ENCODE measurements at places on chromosomes 5 and 9.

GRCh38 chr5:6728011-6728794, 15.0 kb downstream of the TENT4A start:
- DNase-seq = no peak

GRCh38 chr9:97293207-97293721, 14.2 kb upstream of the CCDC180 start:
- peak; percentile 41 for DNase-seq

DNA sequence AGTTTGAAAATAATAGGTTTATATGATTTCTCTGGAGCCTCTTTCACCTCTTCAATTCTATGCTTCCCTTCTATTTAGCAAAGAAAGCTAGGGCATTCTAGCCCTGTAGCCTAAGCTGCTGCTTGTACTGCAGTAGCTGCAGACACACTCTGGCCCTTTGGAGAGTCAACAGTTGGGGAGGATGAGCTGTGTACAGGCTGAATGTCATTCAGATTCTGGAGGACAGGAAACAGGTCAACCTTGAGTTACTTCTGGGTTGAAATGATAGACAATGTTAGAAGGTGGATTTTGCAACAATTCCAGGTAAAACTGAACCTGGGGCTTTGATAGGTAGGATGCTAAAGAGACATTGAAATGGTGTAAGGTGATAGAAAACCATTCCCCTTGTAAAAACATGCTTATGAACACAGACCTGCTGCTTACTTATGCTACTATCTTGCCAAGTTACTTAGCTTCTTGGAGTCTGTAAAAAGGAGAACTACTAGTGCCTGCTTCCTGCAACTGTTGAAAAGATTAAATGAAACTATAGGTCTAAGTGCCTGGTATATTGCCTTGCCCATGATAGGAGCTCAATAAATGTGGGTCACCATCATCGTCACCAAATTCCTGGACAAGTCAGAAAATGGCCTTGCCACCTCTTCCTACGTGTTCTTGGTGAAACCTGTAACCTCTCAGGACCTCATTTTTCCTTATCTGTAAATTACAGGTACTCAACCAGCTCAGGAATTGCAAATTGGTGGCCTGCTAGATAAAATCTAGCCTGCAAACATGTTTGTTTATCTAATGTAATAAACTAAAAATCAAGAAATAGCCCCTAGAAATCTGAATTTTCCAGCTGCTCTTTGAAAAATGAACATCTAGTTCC, 83.7 kb downstream of the GALNT10 start:
- no peak for DNase-seq

GRCh38 chr9:86764671-86765343, 182.5 kb downstream of the GAS1 start:
- DNase-seq = no peak

GRCh38 chr5:179806250-179807048, at the start of gene MGAT4B:
Gene MGAT4B, minus strand, starts transcription at chr5:179806866. Its CDS starts 283 bp downstream, at chr5:179806583.
- peak; percentile 89 for DNase-seq

- DNase-seq = no peak
Measured at GRCh38 chr5:79151942-79152671, 40.5 kb downstream of the BHMT start.

GRCh38 chr9:129584136-129584535, 36.8 kb downstream of the C9orf50 start:
- peak; percentile 77 for DNase-seq

- DNase-seq = no peak
Measured at GRCh38 chr5:68406767-68407241, 191.2 kb downstream of the PIK3R1 start.

- no peak for DNase-seq
Measured at GRCh38 chr5:132110930-132111329, 37.3 kb downstream of the CSF2 start.

- no peak for DNase-seq
Measured at GRCh38 chr5:156400231-156400986, 73.4 kb downstream of the SGCD start.

DNA sequence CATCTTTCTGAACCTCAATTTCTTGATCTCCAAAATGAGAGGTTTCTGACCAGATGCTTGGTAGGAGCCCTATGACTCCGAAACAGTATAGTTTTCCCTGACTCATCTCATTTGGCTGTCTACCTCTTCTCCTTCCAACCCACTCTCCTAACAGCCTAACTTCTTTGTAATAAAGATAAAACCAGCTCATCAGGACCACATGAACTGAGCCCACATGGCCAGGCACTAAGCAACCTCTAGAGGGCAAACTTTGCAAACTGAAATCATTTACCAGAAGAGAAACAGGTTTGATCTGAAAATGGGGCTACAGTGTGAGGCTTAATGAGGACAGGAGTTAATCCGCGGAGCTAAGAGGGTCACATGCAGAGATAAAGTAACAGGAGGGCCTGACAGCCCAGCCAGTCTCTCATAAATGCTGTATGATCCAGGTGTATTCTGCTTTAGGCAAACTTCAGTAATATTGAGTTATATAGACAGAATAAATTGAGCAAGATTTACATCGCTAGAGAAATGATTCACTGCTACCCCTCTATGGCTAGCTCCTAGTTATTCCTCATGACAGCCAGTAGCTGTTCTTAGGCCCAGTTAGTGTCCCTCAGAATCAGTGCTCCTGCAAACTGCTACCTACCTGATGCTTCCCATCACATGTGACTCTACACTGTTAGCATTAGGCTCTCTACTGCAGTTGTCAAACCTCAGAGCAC, 64.6 kb downstream of the ABCA1 start:
- peak; percentile 34 for DNase-seq

DNA sequence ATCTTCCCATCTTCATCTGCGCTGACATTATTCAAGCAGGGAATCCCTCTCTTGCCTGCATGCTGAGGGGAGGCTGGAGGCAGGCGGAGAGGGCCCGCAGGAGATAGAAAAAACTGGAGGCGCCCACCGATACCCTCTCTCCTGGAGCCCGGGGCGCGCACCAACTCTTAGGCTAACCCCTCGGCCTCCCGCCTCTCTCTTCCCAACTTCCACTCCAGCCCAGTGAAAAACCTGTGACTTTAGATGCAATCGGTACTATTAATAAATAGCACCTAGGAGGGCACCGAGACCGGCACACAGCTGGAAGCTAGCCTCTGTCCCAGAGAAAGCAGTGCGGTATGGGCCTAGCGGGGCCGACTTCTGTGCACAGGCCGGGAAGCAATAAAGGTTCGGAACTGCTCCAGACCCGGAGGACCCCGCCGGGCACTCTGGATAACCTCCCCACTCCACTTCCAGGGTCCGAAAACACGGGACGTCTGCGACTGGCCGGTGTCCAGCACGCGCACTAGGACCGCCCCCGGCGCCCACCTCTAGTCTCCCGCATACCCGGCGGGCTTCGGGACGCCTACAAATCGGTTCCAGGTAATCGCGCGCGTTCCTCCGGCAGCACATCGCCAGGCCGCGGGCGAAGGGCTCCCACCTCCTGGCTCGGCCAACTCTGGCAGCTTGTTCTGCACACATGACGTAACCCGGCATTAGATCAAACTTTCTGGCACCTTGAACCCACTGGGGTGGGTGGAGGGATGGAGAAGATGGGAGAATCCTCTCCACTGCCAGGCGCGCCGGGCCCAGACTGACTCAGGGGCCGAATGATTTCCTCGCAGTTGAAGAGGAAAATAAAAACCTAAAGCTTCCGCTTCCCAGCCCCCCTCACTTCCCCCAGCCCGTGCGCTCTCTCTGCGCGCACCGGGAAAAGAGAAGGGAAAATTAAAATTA, 1.4 kb downstream of the EFNA5 start:
- DNase-seq = peak; percentile 25

- DNase-seq = no peak
Measured at GRCh38 chr5:181190711-181191525, 14.1 kb downstream of the TRIM7 start.

DNA sequence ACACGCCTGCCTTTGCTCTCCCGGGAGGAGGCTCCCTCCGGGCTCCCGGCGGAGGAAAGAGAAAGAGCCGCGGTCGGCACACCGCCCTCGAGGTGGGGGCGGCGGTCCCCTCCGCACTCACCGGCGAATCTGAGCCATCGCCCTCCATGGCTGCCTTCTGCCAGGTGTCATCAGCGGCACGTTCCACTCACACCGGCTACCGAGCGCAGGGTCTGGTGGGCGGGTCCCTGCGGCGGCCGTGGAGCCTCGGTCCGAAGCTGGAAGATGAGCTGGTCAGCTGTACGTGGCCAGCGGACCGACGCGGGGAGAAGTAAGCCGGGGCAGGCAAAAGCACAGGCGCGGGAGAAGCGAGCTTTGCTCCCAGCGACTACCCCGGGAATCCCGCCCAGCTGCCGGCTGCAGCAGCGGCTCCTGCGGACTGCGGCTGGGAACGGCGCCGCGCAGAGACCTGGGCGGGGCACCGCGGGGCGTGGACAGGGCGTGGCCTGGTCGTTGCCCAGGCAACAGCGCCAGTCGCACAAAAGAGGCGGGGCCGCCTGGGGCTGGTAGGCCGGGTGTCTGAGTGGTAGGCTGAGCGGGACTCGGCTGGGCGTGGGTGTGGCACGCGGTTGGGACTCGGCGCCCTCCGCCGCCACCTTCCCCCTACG, at the start of gene TRIM36:
TSS of gene TRIM36 (minus strand) at position 422 of the 647 bp plus-strand sequence. CDS start at position 148, 274 bp downstream.
- peak; percentile 95 for DNase-seq

GRCh38 chr5:58855851-58856739, 273.2 kb downstream of the RAB3C start:
- DNase-seq = no peak

- no peak for DNase-seq
Measured at GRCh38 chr5:181259283-181259682, 1.7 kb downstream of the TRIM52 start.

DNA sequence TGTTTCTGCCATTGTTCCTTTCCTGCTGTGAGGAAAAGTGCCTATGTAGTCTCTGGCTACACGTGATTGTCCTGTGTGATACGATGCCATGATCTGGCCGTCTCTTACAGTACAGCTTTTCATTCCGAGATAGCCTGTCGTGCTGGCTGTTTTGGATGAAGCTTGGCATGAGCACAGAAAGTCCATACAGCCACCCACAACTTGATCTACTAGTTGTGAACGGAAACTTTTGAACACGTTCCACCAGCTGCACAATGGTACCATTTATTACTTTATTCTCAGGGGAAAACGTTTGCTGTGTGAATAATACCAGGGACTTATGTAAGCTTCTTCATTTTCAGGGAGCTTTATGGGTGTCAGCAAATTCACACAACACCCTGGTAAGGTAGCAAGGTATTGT, 217.6 kb upstream of the ANKRD55 start:
- DNase-seq = no peak

- DNase-seq = no peak
Measured at GRCh38 chr5:66864240-66864884, 268.2 kb downstream of the MAST4 start.

DNA sequence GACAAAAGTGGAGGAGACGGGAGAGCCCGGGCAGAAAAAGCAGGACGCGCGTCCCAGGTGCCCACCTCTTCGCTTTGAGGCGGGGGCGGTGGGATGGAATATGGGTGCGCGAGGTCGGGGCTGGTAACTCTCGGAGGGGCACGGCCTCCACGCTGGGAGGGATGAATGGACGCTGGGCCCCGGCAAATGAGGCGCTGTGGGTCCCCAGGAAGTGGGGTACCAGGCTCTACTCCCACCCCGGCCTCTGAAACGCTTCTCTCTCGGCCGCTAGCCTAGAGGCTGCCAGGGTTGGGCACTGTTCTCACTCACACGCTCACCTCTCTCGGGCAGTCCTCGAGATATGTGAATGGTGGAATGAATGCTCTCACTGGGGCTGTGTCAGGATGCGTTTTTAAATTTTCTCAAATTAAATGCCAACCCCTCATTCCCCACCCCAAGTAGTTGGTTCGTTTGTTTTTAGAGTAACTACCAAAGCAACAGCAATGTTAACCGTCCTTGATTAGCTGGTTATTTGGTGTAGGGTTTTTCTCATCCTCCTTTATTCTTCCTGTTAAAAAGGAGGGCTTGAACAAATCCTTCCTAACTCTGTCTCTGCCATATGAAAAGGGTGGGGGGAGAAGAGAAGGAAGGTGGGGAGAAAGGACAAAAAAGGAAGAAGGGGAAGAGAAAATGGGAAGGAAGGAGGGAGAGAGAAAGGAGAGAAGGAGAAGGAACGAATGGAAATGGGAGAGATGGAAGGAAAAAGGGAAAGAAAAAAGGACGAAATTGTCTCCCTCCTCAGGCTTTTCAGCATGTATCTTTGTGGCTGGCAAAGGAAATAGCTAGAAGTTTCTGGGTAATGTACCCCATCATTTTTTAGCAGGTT, 1.3 kb upstream of the EBF1 start:
- peak; percentile 38 for DNase-seq

DNA sequence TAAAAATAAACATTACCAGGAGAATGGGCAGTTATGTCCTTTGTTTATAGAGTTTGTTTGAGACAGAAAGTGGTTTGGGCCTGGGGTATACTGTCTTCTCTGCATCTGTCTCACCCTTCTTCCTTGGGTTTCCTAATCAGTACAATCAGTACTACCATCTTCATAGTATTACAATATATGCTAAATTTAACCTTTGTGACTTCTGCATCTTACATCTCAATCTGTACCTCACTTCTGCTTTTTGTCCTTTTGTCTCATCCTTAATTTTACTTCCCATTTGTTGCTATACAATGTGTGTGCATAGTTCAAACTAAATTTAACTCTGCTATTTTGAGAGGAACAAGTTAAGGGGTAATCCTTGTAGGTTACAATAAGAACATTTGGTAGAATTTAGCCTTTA, 19.6 kb downstream of the FBXO38 start:
- DNase-seq = no peak

DNA sequence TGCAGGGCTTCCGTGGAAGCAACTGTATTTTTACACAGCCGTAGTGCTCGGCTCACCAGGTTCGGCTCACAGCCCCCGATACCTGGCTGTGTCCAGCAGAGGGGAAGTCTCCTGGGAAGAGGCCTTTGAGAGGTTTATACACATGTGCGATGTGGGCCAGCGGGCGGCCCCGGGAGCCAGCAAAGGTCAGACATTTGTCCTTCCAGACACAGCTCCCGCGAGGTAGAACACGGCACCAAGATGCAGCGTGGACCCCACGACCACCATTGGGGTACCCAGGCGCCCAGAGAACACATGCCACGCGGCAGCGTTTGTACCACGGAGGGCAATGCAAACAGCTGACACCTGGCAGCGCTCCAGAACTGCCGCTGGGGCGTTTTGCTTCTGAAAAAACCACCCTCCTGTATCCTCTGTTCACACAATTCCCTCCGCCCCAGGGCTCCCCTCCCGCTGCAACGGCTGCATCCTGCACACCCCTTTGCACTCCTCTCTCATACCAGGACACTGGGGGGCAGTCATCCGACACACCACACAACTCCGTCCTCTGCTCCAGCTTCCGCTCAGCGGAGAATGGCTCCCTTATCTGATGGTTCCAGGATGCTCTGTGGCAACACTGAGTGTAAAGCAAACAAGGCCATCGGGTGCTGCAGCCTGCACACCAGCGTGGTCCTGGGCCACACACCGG, 235.3 kb downstream of the SYK start:
- DNase-seq = peak; percentile 90

- DNase-seq = peak; percentile 53
Measured at GRCh38 chr5:10760096-10760920, 726 bp downstream of the DAP start.

DNA sequence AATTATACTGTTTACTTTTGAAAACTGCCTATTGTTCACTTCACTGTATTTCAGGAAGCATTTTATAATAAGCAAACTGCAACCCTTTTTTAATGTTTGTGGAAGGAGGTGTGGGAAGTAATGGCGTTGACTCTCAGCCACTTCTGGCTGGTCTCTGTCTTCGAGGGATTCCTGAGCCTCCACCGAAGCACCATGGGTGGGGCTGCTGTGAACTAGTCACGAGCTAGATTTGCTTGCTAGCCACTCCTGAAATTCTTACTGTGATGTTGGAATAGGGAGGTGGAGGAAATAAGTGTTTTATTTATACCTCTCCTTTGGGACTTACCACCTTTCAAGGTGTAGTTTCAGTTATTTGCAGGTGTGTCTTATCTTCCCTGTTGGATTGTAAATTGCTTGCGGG, 26.8 kb downstream of the PIP5K1B start:
- no peak for DNase-seq

- DNase-seq = no peak
Measured at GRCh38 chr5:149665416-149666175, 64.5 kb upstream of the PPARGC1B start.

Measured in tibial artery (tissue), 4 donors.